ENCODE measurements at places on chromosomes 12 and 14.

- no peak for DNase-seq
Observed at GRCh38 chr12:132012919-132013568, 63.3 kb downstream of the EP400 start.

DNA sequence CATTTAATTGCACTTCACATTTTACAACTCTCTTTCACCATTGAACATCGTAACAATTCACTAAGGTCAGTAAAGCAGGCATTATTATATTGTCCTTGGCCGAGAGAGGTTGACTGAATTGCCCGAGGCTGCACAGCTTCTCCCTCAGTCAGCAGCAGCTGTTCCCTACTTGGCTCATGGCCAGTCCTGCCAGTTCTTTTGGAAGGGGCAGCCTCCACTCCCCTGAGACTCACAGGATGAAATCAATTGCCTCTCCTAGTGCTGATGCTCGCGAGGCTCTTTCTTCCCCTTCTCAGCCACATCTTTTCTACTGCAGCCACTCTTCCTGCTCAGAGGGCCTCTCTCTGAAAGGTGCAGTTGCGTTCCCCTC is 79.9 kb upstream of the KCNA1 start:
- DNase-seq, result no peak

DNA sequence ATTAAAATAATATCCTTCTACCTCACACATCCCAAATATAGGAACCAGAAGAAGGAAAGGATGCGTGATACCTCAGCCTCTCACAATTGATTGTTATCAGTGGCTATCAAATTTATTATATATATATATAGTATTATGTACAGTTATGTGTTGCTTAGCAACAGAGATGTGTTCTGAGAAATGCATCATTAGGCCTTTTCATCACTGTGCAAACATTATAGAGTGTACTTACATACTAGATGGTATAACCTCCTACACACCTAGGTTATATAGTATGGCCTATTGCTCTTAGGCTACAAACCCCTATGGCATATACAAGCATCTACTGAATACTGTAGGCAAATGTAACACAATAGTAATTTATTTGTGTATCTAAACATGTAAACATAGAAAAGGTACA is 34.0 kb downstream of the PYM1 start:
- no peak for DNase-seq

GRCh38 chr12:6788972-6789924 is at the start of gene CD4:
CD4 (plus strand) TSS chr12:6789528; CDS start chr12:6800139, 10,611 bp downstream.
- DNase-seq, result peak; percentile 75

DNA sequence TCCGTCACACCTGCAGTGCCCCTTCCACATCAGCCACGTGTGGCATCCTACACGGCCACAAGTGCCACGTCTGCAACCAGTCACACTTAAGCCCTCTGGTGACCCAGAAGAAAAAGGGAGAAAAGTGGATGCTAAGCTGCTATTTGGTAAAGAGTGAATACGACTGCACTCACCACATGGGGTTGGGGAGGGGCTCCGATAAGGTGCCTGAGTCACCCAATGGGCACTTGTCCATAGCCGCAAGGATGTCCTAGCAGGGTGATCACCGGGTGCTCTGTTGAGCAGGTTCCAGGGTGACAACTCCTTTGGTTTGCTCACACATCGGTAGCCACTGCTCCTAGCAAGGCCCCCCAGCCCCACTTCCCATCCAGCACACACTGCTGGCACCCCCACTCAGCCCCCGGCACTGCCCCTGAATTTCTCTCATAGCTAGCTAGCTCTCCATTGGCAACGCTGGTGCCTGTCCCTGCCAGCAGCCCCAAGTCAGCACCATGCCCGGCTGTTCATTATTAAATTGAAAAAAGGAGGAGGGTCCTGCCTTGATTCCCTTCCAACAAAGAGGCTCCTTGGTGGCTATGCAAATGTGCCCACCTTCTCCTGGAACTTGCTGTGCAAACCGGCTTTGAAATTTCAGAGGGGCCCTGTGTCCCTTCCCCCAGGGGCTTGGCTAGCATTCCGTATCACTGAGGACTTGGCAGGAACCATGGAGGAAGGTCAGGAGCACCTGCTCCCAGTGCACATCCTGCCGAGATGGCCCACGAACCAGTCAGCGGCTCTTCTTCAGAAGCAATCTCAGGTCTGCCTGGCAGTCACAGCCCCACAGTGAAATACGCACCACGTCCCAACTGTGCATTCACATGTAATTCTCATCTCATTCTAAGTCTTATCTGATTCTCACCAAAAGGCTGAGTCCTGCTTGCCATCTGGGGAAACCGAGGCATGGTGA is 227.7 kb upstream of the DIO3 start:
- no peak for DNase-seq

DNA sequence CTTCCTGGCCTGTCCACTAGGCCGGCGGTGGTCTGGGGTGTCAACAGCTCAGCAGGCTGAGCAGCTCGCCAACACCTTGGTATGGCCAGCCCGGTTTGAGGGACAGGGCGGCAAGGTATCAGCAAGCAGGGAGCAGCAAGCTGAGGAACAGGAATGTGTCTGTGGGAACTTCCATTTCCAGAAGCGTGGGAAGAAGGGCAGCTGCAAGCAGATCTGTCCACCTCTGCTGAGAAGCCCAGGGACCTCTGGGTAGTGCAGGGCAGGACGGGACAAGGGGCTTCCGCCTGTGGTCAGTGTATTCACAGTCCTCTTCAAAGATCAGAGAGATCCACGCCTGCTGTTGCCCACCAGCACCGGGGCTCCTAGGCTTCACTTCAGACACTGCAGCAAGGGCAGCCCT is 36.0 kb downstream of the ACTN1 start:
- DNase-seq, result no peak

- DNase-seq, result no peak
Observed at GRCh38 chr12:124554429-124555029, 12.9 kb downstream of the NCOR2 start.

- no peak for DNase-seq
Observed at GRCh38 chr12:118704527-118705241, 276.7 kb upstream of the SRRM4 start.

- DNase-seq, result no peak
Observed at GRCh38 chr14:71374989-71375388, 467.7 kb downstream of the PCNX1 start.

GRCh38 chr14:89616852-89617341 is 199.9 kb upstream of the FOXN3 start:
- DNase-seq, result no peak

DNA sequence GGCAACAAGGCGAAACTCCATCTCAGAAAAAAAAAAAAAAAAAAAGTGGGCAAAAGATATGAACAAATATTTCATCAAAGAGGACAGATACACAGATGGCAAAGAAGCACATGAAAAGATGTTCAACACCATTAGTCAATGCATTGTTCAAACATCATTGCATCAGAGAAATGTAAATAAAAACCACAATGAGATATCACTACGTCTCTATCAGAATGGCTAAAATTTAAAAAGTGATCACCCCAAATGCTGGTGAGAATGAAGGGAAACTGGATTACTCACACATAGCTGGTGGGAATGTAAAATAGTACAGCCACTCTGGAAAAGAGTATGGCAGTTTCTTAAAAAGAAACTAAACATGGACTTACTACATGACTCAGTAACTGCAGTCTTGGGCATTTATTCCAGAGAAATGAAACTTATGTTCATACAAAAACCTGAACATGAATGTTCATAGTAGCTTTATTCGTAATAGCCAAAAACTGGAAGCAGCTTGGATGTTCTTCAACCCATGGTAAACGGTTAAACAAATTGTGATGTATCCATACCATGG is 3.6 kb downstream of the L2HGDH start:
- no peak for DNase-seq

- DNase-seq, result no peak
Observed at GRCh38 chr12:131918311-131919050, 10.6 kb upstream of the PUS1 start.

DNA sequence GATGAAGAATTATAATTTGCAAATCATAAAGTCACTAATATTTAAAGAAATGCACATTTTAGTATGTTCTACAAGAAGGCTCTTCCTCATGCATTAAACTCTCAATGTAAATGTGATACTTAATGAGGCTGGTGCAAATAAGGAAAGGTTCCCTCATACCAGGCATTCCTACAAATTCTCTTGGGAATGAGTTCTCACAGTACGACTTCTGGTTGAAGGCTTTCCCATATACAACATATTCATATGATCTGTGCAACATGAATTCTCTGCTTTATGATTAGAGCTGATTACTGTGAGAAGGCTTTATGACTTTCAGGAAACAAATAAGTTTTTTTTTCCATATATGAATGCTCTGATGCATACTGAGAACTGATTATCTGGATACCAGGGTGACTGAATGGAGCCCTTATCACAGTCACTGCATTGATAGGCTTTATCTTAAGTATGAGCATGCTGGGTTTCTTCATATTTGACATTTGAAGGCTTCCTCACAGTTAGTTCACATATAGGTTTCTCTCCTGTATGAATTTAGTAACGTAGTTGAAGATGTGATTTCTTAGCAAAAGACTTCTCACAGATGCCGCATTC is 293.9 kb downstream of the RAD51B start:
- no peak for DNase-seq

GRCh38 chr14:46057799-46058198 is 593.8 kb downstream of the RPL10L start:
- DNase-seq, result no peak

GRCh38 chr14:55832974-55833373 is 253.0 kb downstream of the KTN1 start:
- DNase-seq, result no peak

DNA sequence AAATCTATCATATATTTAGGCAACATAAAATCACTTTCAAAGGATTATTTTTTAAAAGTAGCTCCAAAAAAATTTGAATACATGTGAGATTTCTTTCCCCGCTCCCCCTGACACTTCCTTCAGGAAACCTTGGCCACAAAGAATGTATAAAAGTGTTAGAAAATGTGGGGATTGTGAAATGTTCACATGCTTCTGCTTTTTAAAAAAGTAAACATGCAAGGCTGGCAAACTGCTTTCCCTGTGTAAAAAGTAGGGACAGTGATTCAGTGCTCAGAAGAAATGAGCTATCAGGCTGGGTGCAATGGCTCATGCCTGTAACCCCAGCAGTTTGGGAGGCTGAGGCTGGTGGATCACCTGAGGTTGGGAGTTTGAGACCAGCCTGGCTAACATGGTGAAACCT is 26.6 kb downstream of the MBIP start:
- no peak for DNase-seq

DNA sequence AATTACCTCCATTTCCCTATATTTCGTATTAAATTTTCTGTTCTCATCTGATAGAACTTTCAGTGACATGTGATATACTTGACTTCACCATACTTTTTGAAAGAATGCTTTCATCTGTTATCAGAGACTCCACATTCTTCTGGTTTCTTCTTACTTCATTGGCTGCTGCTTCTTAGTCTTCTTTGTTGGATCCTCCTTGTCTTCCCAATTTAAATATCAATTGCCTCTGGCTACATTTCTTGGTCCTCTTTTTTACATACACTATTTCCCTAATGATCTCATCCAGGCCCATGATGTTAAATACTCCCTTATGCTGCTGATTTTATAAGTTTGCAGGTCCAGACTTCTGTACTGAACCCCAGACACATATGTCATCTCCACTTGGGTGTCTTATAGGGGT is 22.0 kb downstream of the OR5AU1 start:
- DNase-seq, result no peak

DNA sequence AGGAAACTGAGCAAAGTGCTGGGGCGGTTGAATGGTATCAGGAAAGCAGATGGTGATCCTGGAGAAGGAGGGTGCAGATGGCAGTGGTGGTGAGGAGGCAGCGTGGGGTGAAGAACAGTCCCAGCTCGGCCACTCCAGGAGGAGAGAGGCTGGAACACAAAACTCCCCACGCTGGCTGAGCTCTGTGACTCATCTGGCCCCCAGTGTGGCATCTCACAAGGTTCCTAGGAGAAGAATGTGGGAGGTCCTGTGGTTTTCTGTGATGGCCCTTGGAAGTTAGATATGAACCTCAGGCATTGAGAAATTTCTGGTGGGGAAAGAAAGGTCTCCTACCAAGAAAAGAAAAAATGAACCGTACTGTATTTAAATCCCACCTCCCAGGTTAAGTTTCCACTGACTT is 8.0 kb upstream of the NRXN3 start:
- DNase-seq, result no peak

DNA sequence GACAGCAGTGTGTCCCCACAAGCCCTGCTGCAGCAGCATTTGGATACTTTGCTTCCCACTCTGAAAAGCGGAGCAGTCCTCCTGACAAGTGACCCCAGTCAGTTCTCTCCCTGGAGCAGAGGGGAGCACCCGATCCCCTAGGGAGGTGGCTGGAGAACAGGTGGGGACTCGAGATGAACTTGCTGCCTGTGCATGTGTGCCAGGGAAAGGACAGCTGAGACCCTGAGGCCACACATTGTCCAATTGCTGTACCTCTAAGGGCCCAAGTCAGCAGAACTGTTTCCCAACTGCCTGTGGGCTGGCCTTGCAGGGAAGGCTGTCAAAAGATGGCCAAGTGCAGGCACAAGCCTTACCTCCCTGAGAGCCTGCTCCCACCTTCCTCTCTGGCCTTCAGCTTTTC is 55.1 kb downstream of the IFT43 start:
- DNase-seq, result no peak

DNA sequence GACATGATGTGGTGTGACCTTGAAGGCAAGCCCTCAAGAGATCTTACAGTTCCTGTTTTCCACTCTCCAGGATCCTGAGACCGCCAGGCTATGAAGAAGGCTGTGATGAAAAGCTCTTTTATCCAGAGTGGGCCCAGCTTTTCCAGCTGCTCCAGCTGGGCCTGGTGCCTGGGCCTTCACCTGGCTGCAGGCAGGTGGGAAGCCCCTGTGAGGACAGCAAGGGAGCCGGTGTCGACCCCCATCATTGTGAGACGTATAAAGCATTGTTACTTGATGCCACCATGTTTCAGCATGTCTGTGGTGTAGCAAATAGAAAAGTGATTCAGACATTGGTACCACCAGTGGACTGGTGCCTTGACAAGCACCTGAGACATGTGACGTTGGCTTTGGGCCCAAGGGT is 190.2 kb downstream of the KIF26A start:
- DNase-seq, result no peak

DNA sequence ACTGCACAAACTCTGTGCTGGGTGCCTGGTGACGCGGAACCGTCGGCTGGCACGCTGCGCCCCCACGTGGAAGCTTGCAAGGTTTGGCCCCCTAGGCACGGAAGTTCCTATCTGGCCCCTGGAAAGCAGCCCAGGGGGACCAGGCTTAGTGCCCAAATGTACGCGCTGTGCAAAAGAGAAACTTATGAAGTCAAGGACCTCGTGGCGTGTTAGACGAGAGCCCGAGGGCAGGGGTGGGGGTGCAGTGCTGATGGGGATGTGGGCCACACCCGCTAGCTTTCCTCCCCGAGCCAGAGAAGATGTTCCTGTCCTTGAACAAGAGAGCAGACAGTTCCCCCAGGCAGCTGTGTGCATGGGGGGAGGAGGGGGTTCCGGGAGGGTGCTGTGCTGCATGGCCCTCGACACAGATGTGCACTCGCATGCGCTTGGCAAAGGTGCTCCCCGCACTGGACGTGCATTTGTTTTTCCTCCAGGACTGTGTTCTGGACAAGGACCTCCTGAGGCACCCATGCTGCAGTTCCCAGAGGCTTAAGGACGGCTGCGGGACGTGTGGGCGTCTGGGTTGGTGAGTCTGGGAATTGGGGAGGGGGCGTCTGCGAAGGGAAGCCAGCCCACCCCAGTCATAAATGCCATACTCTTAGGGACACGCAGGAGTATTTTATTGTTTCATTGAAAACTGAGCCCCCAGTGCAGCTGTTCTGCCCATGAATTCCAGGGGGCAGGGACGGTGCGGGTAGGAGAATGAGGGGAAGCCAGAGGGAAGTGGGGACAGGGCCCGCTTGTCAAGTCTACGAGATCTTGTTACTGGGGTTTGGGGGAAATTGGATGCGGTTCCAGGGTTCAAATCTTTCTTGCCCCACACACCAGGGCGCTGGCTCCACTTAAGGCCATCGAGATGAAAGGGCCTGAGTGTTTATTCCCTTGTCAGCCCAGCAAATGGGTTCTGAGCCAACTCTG is 80.0 kb downstream of the NTF3 start:
- no peak for DNase-seq

All from activated T-cell treated with anti-CD3 and anti-CD28 coated beads for 48 hours (primary cell).